DND-41 (cell line): ENCODE measurements at places on chromosomes 11 and 22.

DNA sequence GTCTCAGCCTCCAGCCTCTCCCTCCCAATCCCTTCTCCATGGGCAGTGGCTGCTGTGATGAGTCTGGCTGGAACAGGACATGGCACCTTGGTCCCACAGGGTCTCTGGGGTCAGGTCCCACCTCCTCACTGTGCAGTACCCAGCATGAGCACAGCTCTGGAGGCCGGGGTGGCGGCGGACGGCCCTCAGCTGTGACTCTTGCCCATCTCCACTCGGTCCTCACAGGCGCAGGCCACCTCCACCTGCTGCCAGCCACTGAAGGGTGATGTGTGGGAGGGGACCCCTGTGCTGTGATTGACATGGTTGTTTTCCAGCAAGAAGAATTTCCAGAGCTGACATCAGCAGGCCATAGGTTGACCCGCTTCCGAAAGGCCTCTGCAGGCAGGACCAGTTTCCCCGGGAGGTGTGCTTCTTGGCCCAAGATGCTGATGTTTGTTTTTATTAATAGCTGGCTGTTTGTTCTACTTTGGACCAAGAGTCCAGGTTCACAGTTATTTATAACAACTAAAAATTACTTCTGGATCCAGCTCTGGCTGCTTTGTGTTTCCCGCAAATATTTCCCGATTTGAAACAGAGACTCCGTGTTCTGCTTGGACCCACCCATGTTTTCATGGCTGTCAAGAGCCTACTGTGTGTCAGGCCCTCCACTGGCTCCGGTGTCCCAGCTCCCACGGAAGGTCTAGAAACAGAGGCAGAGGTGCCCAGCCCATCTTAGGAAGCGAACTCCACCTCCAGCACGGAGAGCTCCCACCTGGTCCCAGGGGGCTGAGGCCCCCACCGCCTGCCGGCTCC, 45.7 kb downstream of the SCUBE1 start:
- no peak for DNase-seq

DNA sequence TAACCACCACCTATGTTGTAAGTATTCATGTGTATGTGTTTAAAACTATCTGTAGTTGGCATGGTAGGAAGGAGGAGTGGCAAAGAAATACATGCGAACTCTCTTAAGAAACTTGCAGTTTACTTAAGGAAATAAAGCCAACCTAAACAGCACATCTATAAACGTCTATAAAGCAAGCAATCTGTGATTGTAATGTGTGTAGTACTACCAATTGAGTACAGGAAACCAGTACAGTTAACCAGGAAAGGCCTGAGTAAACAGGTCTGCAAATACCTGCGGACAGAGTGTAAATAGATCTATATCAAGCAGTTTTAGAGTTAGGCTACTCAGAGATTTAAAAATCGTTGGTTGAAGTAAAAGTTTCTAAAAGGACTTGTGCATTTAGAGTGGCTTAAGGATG, 59.5 kb upstream of the AMOTL1 start:
- DNase-seq: no peak

DNA sequence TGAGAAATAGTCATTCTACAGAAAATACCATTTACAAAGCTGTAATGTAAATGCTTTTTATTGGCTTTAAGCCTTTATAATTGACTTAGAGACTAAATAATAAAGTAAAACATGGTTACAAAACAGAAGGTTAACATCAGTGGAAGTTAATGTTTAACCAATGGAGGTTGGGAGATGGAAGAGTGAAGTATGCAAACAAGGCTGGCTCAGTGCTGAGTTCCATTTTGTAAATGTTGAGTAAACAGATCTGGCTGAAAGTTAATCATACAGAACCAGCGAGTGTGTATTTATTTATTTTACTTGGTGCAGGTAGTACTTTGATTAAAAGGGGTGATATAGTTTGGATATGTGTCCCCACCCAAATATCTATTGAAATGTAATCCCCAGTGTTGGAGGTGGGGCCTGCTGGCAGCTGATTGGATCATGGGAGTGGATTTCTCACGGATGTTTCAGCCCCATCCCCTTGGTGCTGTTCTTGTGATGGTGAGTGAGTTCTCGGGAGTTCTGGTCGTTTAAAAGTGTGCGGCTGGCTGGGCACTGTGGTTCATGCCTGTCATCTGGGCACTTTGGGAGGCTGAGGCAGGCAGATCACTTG, 827.4 kb downstream of the OPCML start:
- no peak for DNase-seq

DNA sequence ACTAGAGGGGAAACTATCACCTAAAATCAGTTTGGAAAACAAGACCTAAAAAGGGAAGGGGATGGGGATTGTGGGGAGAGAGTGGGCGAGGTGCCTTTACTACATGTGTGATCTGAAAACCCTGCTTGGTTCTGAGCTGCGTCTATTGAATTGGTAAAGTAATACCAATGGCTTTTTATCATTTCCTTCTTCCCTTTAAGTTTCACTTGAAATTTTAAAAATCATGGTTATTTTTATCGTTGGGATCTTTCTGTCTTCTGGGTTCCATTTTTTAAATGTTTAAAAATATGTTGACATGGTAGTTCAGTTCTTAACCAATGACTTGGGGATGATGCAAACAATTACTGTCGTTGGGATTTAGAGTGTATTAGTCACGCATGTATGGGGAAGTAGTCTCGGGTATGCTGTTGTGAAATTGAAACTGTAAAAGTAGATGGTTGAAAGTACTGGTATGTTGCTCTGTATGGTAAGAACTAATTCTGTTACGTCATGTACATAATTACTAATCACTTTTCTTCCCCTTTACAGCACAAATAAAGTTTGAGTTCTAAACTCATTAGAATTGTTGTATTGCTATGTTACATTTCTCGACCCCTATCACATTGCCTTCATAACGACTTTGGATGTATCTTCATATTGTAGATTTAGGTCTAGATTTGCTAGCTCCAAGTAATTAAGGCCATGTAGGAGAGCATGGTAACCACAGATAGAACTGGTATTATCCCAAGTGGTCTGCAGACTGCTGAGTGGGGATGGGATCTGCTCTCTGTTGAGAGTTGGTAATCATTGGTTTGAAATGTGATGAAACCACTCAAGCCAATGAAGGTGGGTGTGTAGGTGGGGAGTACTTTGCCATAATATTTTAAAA, 3.6 kb downstream of the NEAT1 start:
- DNase-seq: no peak

DNA sequence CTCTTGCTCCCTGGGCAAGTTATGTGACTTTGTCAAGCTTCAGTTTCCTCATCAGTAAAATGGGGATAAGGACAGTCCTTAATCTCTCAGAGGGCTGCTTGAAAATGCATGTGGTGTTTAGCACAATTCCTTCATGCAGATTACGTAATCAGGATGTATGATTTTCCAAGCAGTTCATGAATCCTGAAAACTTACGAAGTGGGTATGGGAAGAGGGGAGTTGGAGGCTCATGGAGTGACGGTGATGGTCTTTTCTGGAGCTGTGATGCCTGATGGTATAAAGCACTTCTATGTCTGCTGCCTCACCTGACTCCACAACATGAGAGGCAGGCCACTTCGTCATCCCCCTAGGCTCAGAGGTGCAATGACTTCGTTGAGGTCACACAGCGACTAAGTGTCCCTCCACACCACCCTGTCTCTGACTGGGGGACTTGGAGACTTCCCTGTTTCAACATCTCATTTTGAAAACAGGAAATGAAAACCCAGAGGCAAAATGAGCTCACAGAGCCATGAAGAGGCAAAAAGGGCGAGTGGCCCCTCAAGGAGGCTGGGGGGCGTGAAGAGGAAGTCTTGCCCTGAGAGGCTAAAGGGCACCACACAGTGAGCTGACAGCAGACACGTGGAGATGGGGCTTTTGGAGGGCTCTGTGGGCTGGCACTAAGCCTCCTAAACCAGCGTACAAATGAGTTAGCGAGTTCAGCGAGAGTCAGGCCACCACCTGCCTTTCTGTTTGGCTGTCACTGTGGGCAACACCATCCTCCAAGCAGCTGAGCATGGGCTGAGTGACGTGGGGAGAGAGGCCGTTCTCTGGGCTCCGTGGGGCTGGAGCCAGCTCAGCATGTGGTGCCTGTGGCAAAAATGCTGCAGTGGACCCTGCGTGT, 10.1 kb downstream of the MCM5 start:
- no peak for DNase-seq
